ENCODE measurements at places on chromosomes 4 and X. TPM values are rescaled to one million over a fixed set of nuclear protein-coding genes. Genes with fewer than 3 reads are reported as not detected.

GRCh38 chrX:13719192-13719856, 15.1 kb downstream of the TRAPPC2 start:
- H3K4me1 ChIP-seq = peaks cover 52% of the 10 kb centered on the region
- no peaks in the 10 kb centered on the region for H3K27me3 ChIP-seq
- no peak overlapping the region for H3K4me3 ChIP-seq
- peaks cover 4% of the 10 kb centered on the region for H3K36me3 ChIP-seq

- no peaks in the 10 kb centered on the region for H3K36me3 ChIP-seq
- H3K4me3 ChIP-seq = no peak overlapping the region
- H3K4me1 ChIP-seq = no peaks in the 10 kb centered on the region
These were observed 1383.7 kb downstream of the C4orf33 start for GRCh38 chr4:130479674-130480073.

DNA sequence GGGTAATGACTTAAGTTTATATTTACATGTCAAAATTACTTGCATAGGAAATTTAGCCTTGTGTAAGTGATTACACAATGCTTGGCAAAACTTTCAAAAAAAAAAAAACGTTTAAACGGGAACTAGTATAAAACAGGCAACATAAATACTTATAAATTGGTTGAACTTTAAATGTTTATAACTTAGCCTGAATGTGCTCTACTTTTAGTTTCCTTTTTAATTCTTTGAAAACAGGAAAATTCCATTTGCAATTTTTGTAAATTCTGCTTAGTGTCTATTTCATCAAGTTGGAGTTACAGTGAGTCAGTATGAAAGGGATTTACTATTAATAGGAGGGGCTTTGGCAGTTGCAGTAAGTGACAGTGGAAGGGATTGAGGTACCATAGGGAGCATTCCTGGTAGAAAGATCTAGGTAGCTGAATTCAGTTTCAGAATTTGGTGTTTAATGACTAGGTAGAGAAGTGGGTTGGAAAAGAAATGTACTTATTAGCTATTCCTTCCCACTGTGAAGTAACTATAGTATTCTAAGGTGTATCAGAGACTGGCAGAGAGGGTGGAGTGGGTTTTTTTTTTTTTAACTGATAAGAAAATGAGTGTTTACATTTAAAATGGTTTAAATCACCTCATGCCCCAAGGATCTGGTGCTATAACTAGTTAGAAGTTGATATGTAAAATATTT, 2.8 kb downstream of the STAG2 start:
- H3K27me3 ChIP-seq = no peaks in the 10 kb centered on the region
- H3K36me3 ChIP-seq = no peaks in the 10 kb centered on the region
- H3K27ac ChIP-seq = peak overlapping the region; percentile 98
- DNase-seq = no peak

The GAGE12G gene
- total RNA-seq = not detected

The SSX4B gene
- not detected for total RNA-seq

- H3K4me1 ChIP-seq = no peaks in the 10 kb centered on the region
- H3K36me3 ChIP-seq = no peaks in the 10 kb centered on the region
- no peaks in the 10 kb centered on the region for H3K27me3 ChIP-seq
- H3K4me3 ChIP-seq = no peak overlapping the region
- no peak overlapping the region for H3K27ac ChIP-seq
These were observed 722.6 kb downstream of the ADGRL3 start for GRCh38 chr4:61922766-61923165.

The BMX gene
- not detected for total RNA-seq

DNA sequence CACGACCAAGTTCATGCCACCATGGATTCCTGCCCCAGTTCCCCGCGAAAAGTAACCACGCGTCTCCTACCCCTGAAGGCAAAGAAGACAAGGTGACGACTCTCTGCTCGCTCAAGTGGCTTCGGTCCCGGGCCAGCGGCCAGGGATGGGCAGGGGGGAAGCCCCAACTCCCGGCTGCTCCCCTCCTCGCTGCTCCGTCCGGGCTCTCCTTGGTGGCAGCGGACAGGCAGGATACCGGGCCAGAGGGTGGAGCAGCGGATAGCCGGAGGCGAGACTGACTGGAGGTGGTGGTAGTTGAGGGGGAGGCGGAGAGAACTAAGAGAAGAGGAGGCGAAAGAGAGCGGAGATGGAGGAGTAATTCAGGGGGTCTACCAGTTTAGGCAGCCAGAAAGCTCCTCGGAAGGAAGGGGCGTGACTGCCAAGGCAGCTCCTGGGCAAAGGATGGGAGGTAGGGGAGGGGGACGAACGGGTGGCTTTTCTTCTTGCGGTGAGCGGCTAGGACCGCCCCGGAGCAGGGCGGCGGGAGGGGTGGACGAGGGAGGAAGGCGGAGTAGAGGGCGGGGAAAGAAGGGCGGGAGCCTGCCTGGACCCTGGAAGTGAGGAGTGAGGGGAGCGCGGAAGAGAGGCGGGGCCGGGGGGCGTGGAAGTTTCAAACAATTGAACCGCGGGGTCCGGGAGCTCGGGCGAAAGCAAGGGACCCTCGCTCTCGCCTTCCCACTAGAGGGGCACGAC, at the start of gene AMOT:
Gene AMOT, minus strand, starts transcription at position 450 of the 732 bp plus-strand sequence. CDS start 17,705 bp downstream, outside the sequence.
- H3K27me3 ChIP-seq = no peaks in the 10 kb centered on the region
- H3K36me3 ChIP-seq = no peaks in the 10 kb centered on the region
- H3K4me1 ChIP-seq = peaks cover 7% of the 10 kb centered on the region
- peak; percentile 55 for DNase-seq
- H3K27ac ChIP-seq = peak within 1 kb of the TSS; percentile 59

DNA sequence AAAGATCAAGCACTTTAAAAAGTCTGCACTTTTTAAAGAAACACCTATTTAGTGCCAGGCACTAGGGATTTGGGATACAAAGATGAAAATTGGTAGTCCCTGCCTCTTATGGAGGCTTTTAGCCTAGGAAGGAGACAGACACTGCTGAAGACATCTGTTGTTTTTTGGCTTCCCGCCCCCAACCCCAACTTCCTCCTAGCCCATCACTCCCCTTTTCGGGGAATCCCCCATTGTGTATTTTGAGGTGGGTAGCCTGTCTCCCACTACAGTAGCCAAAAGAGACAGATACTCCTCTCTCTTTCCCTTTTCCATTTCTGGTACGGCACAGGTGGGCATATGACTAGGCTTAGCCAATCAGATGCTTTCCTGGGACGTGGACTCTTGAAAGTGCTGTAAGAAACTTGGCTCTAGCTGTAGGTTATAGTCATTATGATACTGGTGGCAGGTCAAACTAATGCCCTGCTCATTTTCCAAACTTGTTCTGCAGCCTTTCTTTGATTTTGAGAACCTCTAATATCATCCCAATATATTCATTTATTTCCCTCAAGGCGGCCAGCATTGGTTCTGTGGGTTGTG, 194.6 kb upstream of the RBPJ start:
- no peak overlapping the region for H3K4me3 ChIP-seq
- peak; percentile 21 for DNase-seq
- no peak overlapping the region for H3K27ac ChIP-seq
- H3K4me1 ChIP-seq = peaks cover 20% of the 10 kb centered on the region
- H3K36me3 ChIP-seq = no peaks in the 10 kb centered on the region
- H3K27me3 ChIP-seq = no peaks in the 10 kb centered on the region

The ZCCHC12 gene
- total RNA-seq = not detected

DNA sequence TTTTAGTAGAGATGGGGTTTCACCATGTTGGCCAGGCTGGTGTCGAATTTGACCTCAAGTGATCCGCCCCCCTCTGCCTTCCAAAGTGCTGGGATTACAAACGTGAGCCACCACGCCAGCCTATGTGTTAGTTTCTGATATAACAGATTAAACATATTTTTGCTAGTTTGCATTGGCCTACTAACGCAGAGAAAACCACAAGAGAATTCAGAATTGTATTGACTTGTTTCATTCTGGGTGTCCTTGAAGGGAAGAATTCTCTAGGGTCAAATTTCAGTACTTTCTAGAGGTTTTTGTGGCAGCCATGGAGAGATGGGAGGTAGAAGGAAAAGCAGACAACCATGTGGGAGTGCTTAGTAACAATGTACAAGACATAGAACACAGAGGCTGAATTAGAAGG, 46.1 kb upstream of the BMPR1B start:
- H3K4me1 ChIP-seq = no peaks in the 10 kb centered on the region
- no peak for DNase-seq
- H3K4me3 ChIP-seq = no peak overlapping the region
- no peaks in the 10 kb centered on the region for H3K27me3 ChIP-seq
- H3K27ac ChIP-seq = no peak overlapping the region
- H3K36me3 ChIP-seq = no peaks in the 10 kb centered on the region

- H3K27ac ChIP-seq = no peak overlapping the region
- no peaks in the 10 kb centered on the region for H3K4me1 ChIP-seq
- H3K27me3 ChIP-seq = no peaks in the 10 kb centered on the region
- no peak for DNase-seq
- no peak overlapping the region for H3K4me3 ChIP-seq
These were observed 2008.5 kb upstream of the TENM3 start for GRCh38 chr4:180234730-180235129.

The TBC1D9 gene
- total RNA-seq = 0.38 TPM

DNA sequence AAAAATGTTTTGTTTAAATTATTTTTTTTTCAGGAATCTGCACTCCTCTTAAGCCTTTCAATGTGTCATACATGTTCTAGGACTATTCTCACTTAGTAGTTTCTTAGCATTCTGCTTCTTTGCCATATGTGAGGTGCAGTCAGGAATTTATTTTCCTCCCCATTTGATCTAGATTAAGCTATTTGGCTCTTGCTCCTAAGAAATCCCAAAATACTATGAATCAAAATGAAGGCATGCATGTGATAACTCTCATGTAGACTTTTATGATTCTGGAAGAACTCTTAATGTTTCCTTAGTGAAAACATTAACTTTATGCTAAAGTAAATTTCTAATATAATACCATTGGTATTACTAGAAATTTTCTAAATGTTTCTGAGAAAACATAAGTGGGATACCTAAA, 664.5 kb downstream of the RAPGEF2 start:
- no peaks in the 10 kb centered on the region for H3K27me3 ChIP-seq
- H3K4me1 ChIP-seq = no peaks in the 10 kb centered on the region
- H3K27ac ChIP-seq = no peak overlapping the region
- no peaks in the 10 kb centered on the region for H3K36me3 ChIP-seq
- DNase-seq = no peak

- no peaks in the 10 kb centered on the region for H3K4me1 ChIP-seq
- no peak for DNase-seq
- no peaks in the 10 kb centered on the region for H3K27me3 ChIP-seq
- no peak overlapping the region for H3K4me3 ChIP-seq
- no peak overlapping the region for H3K27ac ChIP-seq
These were observed 62.1 kb downstream of the GALNTL6 start for GRCh38 chr4:171875291-171875690.

GRCh38 chrX:145825896-145826295, 8.3 kb downstream of the SLITRK2 start:
- no peaks in the 10 kb centered on the region for H3K27me3 ChIP-seq
- H3K4me1 ChIP-seq = no peaks in the 10 kb centered on the region
- no peak for DNase-seq
- H3K27ac ChIP-seq = no peak overlapping the region
- H3K4me3 ChIP-seq = no peak overlapping the region

DNA sequence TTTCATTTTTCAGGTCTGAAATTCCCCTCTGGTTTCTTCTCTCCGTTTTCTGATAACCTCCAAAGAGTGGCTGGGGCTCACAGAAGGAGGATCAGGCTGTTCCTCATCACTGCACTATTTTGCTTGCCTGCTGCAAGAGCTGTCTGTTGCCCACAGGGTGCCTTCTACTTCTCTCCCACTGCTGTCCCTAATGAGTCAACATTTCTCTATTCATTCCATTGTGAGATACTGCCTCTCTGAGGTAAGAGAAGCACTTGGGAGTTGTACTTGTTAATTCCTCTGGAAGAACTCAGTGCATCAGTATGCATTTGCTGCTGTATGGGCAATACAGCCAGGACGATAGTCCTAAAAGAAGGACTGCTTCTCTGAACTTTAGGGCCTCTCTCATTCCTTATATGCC, 34.8 kb downstream of the CT47B1 start:
- no peak for DNase-seq
- H3K36me3 ChIP-seq = no peaks in the 10 kb centered on the region
- H3K27ac ChIP-seq = no peak overlapping the region
- no peaks in the 10 kb centered on the region for H3K27me3 ChIP-seq
- H3K4me1 ChIP-seq = no peaks in the 10 kb centered on the region
- H3K4me3 ChIP-seq = no peak overlapping the region

- no peaks in the 10 kb centered on the region for H3K4me1 ChIP-seq
- no peaks in the 10 kb centered on the region for H3K36me3 ChIP-seq
- H3K27me3 ChIP-seq = no peaks in the 10 kb centered on the region
- no peak overlapping the region for H3K4me3 ChIP-seq
- no peak overlapping the region for H3K27ac ChIP-seq
- no peak for DNase-seq
These were observed 34.4 kb downstream of the KIF4A start for GRCh38 chrX:70324326-70324725.

The DDX53 gene
- total RNA-seq = not detected

GRCh38 chr4:21726255-21726815, 222.2 kb downstream of the KCNIP4 start:
- H3K4me1 ChIP-seq = no peaks in the 10 kb centered on the region
- H3K36me3 ChIP-seq = no peaks in the 10 kb centered on the region
- H3K27me3 ChIP-seq = no peaks in the 10 kb centered on the region

Data from CD4-positive, alpha-beta memory T cell (primary cell).